ENCODE measurements at places on chromosomes 12 and 14. TPM values are rescaled to one million over a fixed set of nuclear protein-coding genes. Genes with fewer than 3 reads are reported as not detected.
A peak's percentile ranks its signal among the peaks of the same experiment; 100 is the strongest.

TAS2R7 gene
- not detected for polyA plus RNA-seq

- DNase-seq, result no peak
Observed at GRCh38 chr12:82651489-82651888, 35.2 kb upstream of the TMTC2 start.

GRCh38 chr12:19018302-19018970 lies 111.1 kb upstream of the PLEKHA5 start:
- no peak for DNase-seq

- no peak for DNase-seq
Observed at GRCh38 chr12:113268621-113269020, 47.4 kb downstream of the TPCN1 start.

GRCh38 chr12:125098676-125099408 lies 33.6 kb downstream of the AACS start:
- DNase-seq, result no peak

RPGRIP1 gene
- polyA plus RNA-seq, result 0.40 TPM

OR6C1 gene
- polyA plus RNA-seq, result not detected

UNC79 gene
- polyA plus RNA-seq, result 0.38 TPM

IL31 gene
- not detected for polyA plus RNA-seq

TSHR gene
- 0.23 TPM for polyA plus RNA-seq

- DNase-seq, result no peak
Observed at GRCh38 chr12:118581371-118581770, 205.0 kb downstream of the SUDS3 start.

SLC5A8 gene
- 25.2 TPM for polyA plus RNA-seq

SYCP3 gene
- polyA plus RNA-seq, result 1.3 TPM

IL23A gene
- polyA plus RNA-seq, result 0.71 TPM

DNA sequence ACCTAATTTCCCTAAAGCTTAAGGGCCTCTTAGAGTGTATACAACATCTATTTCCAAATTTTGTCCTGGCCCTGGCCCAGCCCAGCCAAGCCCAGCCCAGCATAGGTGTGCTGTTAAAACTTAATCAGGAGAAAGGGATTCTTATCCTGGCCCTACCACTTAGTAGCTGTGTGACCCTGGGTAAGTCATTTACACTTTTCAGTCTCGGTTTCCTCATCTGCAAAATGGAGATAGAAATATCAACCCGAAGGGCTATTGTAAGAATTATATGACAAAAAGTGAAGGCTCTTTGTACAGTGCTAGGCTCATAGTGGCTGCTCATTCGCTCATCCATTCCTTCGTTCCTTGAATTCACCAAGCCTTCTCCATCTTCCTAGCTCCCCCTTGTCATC lies 442 bp downstream of the ERG28 start:
- no peak for DNase-seq

DNA sequence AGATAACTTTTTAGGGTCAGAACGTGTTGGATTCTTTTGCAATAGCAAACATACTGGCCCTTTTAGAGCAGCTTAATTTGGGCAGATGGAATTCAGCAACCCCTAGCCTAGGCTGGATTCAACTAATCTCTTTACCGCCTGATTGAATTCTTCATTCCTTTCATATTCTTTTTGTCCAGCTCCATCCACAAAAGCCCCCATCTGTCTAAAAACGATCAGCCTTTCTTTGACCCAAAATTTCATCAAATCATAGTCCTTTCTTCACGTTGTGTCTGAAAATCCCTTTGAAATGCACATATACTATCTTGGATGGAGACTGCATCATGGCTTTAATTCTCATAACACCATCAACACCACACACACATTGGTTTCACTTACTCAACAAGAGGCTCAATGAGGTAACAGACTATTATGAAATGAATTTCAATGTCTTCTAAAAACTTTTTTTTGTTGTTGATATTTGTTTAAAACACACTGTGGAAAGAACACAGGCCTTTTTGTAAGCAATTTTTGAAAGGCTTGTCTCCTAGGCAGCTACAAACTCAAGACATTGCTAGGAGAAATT lies 128.0 kb upstream of the EEA1 start:
- no peak for DNase-seq

DNA sequence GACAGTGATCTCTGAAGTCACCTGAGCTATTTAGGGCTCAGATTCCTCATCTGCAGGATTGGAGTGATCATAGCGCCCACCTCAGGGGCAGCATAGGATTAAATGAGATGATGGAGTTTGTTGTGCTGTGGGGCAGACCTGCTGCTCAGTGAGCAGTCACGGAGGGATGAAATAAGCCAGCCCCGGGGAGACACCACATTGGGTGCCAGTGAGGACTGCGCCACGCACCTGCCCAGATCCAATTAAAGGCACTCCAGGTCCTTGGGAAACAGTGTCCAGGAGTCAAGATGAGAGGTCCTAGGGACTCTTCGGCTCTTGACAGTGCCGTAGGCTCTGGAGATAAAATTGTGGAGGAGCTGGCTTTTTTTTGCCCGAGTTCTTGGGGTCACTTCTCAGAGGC lies 166.2 kb downstream of the ADGRD1 start:
- no peak for DNase-seq

GRCh38 chr14:98312006-98312405 lies 960.0 kb downstream of the BCL11B start:
- no peak for DNase-seq

LHX5 gene
- not detected for polyA plus RNA-seq

GRCh38 chr12:99619389-99620158 lies 28.0 kb upstream of the GARIN6 start:
- DNase-seq, result no peak

- DNase-seq, result no peak
Observed at GRCh38 chr12:122393817-122394216, 28.7 kb downstream of the CLIP1 start.

DNA sequence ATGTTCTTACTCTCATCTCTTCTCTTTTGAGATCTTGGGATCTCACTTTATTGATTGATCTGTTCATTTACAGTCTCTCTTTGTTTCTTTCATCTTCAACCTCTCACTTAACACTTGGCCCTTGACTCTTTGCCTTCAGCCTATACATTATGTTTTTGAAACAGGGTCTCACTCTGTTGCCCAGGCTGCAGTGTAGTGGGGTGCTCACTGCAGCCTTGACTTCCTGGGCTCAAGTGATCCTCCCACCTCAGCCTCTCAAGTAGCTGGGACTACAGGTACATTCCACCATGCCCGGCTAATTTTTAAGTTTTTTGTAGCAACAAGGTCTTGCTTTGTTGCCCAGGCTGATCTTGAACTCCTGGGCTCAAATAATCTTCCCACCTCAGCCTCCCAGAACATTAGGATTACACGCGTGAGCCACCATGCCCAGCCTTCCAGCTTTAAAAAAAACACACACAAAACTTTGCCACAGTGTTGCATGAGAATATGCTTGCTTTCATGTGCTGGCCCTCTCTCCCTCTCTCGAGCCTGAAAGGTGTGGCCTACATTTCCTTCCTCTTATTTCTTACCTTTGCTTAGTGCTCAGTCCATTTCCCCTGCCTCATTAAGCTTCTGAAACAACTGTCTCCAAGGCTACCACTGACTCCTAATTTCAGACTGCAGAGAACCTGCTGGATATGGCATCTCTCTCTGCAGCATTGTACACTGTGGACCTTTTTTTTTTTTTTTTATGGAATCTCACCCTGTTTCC lies 9.9 kb downstream of the DIP2B start:
- DNase-seq, result no peak

DNA sequence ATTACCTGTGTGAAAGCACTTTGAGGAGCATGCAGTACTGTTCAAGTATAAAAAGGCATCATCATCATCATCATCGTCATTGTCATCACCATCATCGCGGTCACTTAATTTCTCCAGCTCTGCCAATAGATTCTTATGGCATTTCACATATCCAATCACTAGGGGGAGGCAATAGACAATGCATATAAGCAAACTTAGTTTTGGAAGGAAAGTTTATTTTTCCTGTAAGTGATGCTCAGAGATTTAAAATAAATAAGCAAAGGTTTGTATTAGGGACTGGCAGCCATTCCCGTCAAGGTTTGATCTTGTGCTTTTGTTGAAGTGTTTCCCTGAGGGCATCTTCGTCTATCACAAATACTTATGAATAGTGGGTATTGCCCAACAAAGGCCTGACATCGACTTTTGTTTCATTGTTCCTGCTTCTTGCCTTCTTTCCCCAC lies 127.4 kb downstream of the KTN1 start:
- DNase-seq, result peak; percentile 32

- DNase-seq, result no peak
Observed at GRCh38 chr12:121107681-121108080, 25.0 kb upstream of the P2RX7 start.

Data from left renal pelvis (tissue), 4 donors.